ENCODE measurements at places on chromosomes 2 and 18. TPM values are rescaled to one million over a fixed set of nuclear protein-coding genes. Genes with fewer than 3 reads are reported as not detected.
A peak's percentile ranks its signal among the peaks of the same experiment; 100 is the strongest.

- no peak for DNase-seq
These were observed 51.0 kb upstream of the ZNF516 start for GRCh38 chr18:76546088-76546435.

The SPDYA gene
- 0.21 TPM for polyA plus RNA-seq

DNA sequence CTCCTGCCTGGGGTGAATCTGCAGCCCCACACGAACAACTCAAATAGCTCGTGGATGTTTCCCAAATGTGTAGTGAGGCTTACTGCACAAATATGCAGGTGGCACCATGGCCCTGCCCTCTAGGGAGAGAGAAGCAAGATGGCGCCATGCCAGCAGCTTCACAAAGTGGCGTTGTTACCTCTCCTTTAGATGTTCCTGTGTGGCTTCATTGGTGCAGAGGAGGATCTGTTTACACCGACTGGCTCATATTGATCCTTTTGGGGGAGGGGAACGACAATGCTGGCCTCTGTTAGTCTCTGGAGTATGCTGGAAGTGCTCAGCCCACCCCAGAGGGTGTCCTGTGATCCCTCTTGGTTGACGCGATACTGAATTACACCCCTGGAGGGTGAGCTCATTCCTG lies 99.5 kb upstream of the GATA6 start:
- DNase-seq = no peak

- peak; percentile 63 for DNase-seq
These were observed 119.9 kb downstream of the DPP4 start for GRCh38 chr2:161954103-161954502.

The DTNA gene
- polyA plus RNA-seq = 2.9 TPM

DNA sequence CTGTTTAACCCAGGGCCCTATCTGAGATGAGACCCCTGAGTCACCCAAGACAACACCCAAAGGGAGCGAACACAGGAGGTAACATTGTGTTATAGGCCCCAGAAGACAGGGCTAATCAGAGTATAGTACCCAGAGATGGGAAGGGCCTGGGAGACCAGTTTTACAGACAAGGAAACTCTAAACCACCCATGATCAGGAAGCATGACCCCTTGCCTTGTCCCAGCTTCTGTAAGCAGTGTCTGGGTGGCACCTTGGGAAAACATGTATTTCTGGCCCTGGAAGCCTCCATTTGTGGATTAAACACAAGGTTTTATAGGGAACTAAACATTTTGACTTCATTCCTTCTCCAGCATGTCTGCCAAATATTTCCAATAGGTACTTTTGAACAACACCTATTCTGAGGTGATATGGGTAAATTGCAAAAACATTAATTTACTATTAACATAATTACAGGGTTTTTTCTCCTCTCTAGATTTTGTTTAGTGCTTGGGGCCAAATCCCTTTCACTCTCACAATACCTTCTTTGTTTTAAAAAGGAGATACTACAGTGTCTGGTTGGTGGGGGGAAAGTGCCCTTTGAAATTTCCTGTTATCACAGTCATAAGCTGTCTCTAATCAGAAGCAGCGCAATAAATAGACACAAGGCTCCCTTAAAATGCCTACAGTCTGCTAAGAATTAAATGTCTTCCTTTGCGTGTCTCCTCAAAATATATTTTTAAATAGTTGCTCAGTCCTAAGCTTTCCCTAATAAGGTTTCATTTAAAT lies 341.1 kb downstream of the BCL11A start:
- DNase-seq = no peak

- peak; percentile 74 for DNase-seq
These were observed 3.7 kb downstream of the HDAC4 start for GRCh38 chr2:239396881-239397681.

DNA sequence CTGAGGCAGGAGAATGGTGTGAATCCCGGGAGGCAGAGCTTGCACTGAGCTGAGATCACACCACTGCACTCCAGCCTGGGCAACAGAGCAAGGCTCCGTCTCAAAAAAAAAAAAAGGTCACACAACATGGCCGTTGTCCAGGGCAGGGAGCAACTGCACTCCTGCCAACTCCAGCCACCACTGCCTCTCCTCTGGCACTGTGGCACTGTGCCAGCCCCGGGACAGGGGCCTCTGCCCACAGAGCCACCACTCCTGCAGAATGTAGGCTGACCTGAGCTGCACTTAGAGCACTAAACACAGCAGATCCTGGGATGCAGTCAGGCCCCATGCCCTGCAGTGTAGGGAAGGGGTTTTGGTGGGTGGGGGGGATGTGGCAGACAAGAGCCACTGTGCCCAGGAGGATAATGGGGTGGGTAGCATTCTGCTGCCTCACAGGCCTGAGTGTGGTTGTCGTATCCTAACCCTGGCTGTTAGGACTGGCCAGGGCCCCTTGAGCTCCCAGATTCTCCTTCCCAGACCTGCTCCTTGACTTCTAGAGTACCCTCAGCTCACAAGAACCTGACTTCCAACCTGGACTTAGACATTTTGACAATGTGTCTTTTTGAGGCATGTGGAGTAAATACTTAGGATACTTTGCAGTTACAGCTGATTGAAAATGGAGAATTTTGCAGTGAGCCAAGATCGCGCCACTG lies 69.4 kb upstream of the SH3RF3 start:
- no peak for DNase-seq

DNA sequence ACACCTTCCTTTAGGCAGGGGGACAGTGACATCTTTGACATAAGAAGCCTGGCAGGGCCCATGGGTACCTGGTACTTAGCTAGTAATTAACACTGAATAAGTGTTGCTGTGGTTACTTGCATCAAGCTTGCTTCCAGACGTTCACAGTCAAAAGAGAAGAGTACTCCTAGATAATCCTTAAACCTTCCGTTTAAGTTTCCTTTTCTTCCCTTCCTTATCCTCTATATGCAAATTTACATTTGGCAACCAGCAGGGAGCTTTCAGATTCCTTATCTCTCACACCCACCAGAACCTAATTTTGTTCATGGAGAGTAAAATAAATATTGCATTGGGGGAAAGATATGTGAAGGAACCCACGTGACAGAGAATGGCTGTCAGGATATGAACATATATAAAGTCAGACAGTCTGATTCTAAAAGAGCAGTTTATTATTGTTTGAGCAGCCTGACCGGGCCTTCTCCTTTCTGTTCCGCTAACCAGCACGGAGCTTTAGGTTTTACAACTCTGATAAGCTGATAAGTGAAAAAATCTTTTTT lies 7.8 kb upstream of the RAB31 start:
- no peak for DNase-seq

- DNase-seq = no peak
These were observed 27.5 kb upstream of the IL1B start for GRCh38 chr2:112864072-112864471.

DNA sequence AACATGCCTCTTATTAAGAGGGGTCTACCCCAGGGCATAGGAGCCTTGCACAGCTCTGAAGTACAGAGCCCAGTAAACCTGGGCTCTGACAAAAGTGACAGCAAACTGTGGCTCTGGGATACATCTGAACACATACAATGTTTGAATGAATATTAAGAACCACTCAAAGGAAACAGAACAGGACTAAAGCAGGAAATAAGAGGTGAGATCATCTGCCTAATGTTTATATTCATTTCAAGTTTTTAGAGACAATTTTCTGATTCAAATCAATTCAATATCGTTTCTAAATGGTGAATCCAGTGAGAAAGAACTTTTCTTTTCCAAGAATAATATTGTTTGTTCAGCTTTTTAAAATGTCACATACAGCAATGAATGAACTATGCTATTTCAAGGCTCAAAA lies 136.7 kb upstream of the CAVIN2 start:
- no peak for DNase-seq

DNA sequence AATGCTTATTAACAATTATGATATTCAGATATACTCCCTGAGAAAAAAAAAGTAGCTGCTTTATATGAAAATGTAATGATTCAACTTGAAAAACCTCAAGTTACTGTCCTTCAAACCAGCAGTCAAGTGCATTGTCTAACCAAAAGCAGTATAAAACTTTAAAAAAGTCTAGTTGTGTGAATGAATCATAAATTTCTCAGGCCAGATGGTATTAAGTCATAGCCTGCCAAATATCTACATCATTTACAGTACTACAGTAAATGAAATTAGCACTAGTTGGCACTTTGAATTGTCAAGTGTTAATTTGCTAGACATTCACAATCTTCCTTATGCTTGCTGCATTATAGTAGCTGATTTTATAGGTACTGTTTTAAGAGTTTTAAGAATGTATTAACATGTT lies 85.9 kb downstream of the CBLN2 start:
- DNase-seq = no peak

- no peak for DNase-seq
These were observed 502.7 kb downstream of the CBLN2 start for GRCh38 chr18:72041313-72042032.

GRCh38 chr2:156512451-156512850 lies 76.3 kb downstream of the GPD2 start:
- DNase-seq = no peak

- no peak for DNase-seq
These were observed 644.3 kb downstream of the IRS1 start for GRCh38 chr2:226155093-226155875.

- DNase-seq = no peak
These were observed 50.1 kb downstream of the TMEM178A start for GRCh38 chr2:39715822-39716221.

The CTAGE1 gene
- not detected for polyA plus RNA-seq

- no peak for DNase-seq
These were observed 43.7 kb downstream of the RHOB start for GRCh38 chr2:20490300-20491181.

GRCh38 chr2:11128243-11128951 lies 26.9 kb upstream of the SLC66A3 start:
- DNase-seq = no peak

- peak; percentile 50 for DNase-seq
These were observed 2.9 kb upstream of the ATOH8 start for GRCh38 chr2:85750587-85751575.

The SGO2 gene
- polyA plus RNA-seq = 4.2 TPM

DNA sequence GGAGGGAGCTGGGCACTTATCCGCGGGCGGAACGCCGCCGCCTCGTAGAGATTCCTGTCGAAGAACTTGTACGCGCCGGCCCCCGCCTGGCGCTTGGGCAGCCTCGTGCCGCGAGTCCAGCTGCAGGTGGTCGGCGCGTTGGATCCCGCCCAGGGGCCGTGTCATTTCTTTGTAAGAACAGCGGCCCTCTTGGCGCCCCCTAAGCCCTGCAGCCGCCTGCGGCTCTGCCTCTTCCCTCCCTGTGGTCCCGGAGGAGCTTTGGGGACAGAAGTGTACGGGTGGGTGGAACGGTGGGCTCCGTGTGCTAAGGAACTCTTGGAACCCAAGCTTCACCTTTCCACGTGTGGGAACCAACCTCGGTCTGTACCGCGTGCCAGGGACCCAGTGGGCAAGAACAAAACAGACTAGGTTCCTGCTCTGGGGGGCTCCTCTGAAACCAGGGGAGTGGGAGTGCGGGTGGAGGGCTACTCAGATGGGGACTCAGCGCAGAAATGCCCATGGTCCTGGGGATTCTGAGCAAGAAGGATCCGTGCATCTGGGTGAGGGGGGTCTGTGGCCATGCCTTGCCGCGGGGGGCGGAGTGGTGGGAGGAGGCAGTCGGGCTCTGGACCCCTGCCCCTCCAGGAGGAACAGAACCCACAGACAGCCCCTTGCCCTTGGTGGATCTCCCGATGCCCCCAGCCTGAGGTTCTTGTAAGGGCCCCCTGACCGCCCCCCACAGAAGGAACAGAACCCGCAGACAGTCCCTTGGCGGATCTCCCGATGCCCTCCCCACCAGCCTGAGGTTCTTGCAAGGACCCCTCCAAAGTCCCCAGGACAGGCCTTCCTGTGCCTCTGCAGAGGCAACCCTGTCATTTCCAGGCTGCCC lies 1.5 kb downstream of the GPC1 start:
- no peak for DNase-seq

- DNase-seq = no peak
These were observed 632.4 kb downstream of the NYAP2 start for GRCh38 chr2:226031647-226032501.

DNA sequence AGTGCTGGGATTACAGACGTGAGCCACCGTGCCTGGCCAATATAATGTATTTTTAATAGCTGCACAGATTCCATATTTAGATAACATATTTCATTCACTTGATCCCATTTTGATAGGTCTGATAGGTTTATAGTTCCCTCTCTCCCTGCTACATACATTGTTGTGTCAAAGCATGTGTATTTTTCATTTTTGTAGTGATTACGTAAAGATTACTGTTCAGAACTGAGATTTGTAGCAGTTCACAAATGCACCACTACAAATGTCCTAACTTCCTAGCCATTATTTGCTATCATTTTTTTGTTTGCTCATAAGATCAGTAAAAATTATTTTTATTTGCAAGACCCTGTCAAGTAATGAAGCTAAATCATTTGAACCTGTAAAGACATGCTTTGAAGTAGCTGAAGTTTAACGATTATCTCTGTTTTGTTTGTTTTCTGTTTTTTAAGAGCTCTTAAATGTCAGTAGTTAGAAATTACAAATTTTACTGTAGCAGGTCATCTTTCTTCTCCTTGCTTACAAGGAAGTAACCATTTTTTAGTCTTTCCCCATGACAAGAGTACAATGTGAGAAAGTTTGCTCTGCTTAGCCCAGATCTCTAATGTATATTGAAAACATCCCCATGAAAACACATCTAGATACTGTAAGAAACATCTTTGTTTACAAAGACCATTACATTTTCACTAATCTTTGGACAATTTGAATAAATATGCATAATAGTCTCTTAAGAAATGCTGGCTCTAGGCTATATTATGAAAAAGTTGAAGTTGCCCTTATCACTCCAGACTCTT lies 54.1 kb downstream of the EML4 start:
- DNase-seq = no peak

DNA sequence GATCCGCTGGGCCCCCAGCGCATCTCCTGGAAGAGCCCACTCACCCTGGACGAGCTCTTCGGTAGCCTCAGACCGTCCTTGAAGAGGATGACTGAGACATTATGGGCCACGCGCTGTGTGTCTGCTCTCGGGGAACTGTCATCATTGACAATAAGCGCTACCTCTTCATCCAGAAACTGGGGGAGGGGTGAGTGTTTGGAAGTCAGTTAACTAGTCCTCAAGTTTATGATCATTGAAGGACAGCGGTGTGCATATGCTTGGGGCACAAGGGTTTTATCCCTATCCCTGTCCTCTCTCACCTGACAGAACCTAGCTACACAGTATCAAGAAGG lies 586 bp downstream of the STK16 start:
- no peak for DNase-seq

DNA sequence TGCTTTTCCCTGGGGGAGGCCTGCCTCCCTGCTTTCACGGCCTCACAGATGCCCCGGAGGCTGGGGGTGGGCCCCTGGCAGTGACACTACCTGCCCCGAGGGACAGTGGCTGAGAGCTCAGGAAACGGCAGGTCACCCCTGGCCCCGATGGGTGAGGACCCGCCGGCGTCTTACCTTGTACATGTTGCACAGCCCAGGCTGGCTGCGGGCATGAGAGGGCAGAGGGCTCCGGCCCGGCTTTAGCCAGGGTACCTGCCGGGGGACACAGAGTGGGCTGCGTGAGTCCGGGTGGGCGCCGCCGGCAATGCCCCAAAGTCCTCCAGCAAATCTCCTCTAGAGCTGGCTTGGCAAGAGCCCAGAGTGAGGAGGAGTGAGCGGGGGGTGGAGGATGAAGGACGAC lies 122.9 kb downstream of the MBP start:
- no peak for DNase-seq

DNA sequence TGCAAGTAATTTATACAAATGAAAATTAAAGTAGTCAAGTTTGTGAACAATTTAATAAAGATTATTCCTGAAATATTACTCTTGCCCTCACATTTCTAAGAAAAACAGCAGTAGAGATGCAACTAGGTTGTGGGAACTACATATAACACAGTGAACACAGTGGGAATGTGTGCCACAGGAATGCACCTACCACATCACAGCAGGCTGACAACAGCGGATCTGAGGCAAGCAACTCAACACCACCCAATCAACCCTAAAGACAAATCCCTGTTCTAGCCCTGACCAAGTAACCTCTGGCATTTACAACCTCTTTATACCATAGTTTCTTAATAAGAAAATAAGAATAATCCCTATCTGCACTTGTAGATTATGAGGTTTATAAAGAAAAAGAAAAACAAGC lies 23.4 kb downstream of the MBOAT2 start:
- no peak for DNase-seq
